ENCODE measurements at places on chromosomes 3 and 15.
A peak's percentile ranks its signal among the peaks of the same experiment; 100 is the strongest.

DNA sequence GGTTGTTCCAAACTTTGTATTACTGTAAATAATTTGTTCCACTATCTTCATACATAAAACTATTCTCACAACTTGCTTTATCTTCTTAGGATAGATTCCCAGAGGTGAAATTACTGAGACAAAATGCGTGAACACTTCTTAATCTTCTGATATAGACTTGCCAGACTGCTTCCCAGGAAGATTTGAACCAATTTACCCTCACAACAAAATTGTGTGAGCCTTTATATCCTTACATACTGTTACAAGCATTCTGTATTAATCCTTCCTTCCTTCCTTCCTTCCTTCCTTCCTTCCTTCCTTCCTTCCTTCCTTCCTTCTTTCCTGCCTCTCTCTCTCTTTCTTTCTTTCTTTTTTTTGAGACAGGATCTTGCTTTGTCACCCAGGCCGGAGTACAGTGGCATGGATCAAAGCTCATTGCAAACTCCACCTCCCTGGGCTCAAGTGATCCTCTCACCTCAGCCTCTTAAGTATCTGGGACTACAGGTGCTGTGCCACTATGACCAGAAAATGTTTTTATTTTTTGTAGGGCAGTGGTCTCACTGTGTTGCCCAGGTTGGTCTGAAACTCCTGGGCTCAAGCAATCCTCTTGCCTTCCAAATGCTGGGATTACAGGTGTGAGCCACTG lies 57.1 kb upstream of the SSR3 start:
- no peak for DNase-seq

GRCh38 chr3:64229903-64230302 lies 4.6 kb upstream of the PRICKLE2 start:
- DNase-seq, result no peak

DNA sequence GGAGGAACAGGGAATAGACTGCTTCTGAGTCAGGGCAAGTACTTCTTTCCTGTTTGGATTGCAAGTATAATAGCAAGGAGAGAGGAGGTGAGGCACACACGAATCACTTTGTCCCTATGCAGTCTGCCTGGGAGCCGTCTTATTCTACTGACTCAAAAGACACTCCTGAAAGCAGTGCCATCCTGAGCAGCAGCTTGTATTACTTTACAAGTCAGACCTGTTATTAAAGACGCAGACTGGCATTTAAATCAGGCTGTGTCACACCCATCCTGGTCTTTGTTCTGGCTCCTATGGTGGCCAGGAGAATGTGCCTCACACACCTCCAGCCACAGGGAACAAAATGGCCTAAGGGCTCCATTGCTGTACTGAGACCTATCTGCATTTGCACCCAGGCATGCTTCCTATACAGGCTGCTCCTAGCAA lies 17.9 kb upstream of the SQOR start:
- DNase-seq, result no peak

GRCh38 chr3:136380530-136380929 lies 130.4 kb downstream of the PCCB start:
- no peak for DNase-seq

DNA sequence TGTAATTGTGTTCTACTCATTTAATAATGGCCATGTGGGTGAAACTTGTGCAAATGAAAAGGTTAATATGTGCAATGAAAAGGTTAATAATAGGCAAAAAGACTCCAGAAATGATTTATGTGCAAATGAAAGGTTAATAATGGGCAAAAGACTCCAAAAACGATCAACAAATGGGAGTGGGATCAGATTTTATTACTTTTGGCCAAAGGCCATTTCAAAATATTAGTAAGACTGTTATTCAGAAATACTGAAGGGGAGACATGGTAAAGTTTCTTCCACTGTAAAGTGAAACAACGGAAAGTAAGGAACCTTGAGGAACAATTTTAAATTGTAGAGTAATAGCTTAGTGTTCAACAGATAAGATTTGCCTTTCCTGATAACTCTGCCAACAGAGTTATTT lies 40.7 kb downstream of the STARD9 start:
- DNase-seq, result no peak

DNA sequence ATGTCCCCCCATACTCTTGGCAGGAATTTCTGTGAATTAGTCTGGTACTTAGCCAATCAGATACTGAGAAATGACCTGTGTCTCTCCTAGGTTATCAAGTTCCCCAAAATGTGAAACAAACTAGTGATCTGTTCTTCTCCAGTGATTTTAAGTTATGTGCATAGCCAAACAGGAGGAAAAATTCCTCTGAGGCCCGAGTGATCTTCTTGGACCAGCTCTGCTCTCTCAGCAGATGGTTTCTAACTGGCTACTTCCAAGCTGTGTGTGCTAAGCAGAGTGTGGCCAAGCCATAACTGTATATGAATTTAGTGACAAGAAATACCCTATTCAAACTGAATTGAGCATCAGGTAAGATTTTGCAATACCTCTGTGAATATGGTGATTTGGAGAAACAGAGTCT lies 89.5 kb downstream of the GREM1 start:
- DNase-seq, result no peak

DNA sequence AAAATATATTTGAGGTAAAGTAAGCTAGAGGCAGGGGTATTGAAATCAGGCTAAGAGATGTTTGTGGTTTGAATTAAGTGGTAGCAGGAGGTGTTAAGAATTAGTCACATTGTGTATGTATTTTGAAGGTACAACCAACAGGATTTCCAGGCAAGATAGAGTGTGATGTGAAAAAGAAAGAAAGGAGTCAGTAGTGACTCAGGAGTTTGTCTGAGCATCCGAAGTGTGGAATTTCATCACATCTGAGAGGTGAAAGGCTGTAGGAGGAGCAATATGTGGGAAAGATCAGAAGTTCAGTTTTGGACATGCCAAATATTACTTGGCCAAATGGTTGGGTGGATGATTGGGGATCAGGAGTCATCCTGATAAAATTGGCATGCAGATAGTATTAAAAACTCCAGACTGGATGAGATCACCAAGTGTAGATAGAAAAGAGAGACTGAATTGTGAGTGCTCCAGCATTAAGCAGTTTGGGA lies 32.1 kb upstream of the EBLN2 start:
- no peak for DNase-seq

DNA sequence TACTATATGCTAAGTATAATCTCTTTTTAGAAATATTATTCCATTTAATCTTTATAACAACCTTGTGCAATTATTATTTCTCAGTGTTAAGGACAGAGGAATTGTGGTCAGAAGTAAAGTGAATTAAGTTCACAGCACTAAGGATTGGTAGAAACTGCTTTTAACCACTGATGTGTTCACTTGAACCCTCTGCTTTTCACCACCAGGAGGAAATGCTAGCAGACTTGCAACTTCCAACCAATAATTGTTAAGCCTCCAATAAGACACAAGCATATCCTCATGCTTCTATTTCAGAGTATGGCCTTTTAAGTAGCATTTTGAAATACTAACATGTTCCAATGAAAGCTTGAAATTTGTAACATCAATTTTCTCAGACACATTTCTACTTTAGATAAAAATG lies 527.4 kb downstream of the SI start:
- no peak for DNase-seq

- no peak for DNase-seq
Observed at GRCh38 chr3:72141264-72141663, 356.3 kb upstream of the PROK2 start.

DNA sequence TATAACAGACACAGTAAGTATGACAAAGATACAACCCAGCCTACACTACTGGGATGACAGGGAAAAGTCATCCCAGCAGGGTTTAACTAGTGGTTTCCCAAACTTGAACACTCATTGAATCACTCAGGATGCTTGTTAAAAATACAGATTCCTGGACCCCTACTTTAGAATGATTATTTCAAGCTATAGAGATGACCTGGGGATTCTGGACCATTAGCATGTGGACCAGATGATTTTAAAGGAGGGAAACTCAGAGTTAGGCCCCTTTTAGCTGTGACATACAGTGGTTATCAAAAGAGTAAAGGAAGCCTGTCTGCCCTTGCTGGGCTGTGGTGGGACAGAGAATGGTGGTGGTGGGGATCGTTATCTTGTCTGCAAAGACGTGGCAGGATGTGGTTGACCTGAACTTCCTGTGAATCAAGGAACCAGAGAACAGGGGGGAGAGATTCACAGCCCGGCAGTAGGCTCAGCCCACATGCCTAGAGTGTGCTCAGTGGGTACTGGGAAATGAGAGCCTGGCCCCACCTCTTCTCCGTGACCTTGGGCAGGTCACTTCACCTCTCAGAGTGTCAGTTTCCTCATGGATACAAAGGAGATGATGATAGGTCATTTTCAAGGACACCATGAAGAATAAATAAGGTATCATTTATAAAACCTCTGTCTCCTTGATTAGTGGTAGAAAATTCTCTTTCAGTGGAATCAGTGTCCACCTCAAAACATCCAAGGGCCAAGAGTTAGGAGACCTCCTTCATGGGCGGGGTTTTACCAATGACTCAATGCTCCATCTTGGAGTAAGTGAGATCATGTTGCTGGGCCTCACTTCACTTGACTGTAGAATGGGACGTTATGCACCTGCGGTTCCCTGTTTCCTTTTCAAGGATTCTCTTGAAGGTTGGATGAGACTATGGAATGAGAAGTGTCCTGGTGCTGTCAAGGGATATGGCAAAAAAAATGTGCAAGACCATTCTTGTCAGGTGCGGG lies 306.5 kb downstream of the RPLP1 start:
- DNase-seq, result peak; percentile 70

GRCh38 chr3:156483961-156484787 lies 70.7 kb downstream of the SSR3 start:
- peak; percentile 25 for DNase-seq

- no peak for DNase-seq
Observed at GRCh38 chr3:197501496-197501878, 54.3 kb downstream of the BDH1 start.

- no peak for DNase-seq
Observed at GRCh38 chr3:18988614-18989229, 159.6 kb upstream of the KCNH8 start.

DNA sequence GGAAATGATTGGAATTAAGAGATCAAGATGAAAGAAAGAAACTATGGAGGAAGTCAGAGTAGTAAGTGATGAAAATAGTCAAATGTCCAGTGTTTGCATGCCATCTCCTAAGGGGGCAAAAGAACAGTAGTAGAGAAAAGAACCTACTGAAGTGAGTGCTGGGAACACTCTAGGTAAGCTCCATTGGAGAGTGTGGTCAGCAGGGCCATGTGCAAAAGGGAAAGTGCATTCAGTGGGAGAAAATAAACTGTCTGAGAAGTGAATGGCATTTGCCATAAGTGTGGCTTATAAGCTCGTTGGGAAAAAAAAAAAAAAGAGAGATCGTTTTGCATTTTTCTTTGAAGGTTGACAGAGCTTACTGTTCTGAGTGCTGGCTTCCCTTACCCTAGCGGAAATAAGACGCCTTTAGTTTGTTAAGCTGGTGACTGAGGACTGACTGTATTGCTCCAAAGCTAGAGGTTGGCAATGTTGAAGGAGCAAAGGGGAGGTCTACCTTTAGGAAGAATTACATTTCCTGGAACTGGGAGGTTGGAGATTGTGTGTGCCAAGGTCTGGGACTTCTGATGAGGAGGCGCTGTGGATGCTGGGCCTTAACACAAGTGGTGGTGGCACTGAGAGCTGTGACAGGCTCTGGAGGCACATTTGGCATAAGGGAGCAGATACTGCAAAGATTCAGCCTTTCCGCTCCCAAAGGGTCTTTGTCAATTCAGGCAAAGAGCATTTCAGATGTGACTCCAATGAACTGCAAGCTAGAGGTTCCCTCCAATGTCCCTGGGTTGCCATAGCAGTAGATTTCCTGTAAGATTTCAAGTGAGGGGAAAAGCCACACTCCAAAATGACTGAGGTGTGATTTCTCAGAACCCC lies 287.8 kb upstream of the SATB1 start:
- no peak for DNase-seq

GRCh38 chr3:37598808-37599581 lies 262.7 kb upstream of the CTDSPL start:
- DNase-seq, result no peak

DNA sequence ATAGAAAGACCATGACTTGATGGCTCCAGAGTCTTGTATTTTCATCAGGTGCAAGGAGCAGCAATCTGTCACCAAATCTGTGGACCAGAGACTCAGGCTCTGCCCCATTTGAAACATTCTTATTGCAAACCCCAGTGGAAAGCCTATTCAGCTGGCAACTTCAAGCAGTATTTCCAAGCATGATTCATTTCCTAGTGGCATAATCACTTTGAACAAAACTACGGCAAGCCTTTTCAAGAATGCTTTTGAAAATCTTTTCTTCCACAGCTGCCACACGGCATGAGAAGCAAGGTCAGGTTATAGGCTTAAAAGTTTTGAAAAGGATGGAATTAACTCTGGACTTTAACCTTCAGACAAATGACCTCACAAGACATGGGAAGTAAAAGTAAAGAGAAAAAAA lies 122.0 kb upstream of the BFSP2 start:
- no peak for DNase-seq

GRCh38 chr15:55194256-55194655 lies 2.5 kb downstream of the RSL24D1 start:
- no peak for DNase-seq

- no peak for DNase-seq
Observed at GRCh38 chr15:38678281-38678680, 113.7 kb upstream of the RASGRP1 start.

DNA sequence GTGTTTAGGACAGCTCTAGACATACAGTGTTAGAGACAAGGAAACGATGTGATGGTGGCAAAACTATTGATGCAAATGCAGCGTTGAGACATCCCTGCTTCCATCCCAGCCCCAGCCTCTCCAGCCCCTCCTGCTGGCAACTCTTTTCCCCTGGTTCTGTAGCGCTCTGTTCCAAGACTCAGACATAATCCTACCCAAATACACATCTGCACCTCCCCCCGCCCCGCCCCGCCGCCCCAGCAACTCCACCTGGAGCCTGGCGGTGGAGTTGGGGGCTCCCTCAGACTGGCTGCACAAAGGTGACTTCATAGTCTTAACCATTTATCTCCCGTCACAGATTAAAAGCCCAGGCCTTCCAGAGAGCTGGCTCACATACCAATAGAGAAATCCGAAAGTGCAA lies 7.2 kb upstream of the SEC22A start:
- DNase-seq, result no peak

DNA sequence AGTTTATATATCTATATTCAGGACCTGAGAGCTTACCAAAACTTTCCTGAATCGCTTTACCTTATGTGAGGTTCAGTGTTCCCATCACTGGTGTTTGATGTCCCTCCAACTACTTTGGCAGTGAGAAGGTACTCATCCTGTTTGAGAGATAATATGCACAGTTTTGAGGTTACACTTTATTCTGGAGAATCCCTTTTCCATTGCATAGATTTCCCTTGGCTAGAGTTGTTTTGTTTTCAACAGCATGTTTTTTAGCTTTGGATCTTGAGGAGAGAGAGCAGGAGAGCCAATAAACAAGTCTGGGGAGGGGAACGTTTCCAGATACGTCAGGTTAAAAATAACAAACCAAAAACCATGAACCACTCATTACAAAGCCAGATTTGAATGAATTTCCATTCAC lies 33.6 kb downstream of the CD200 start:
- no peak for DNase-seq

DNA sequence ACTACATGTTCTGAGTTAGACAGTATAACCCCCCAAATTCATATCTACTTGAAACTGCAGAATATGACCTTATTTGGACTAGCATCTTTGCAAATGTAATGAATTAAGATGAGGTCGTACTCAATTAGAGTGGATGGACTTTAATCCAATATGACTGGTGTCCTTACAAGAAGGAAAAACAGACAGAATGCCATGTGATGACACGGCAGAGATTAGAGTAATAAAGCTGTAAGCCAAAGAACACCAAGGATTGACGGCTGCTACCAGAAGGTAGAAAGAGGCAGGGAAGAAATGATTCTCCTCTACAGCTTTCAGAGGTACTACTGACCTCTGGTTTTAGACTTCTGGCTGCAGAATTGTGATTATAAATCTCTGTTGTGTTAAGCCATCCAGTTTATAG lies 30.3 kb downstream of the GALK2 start:
- DNase-seq, result no peak

Measured in stimulated activated CD8-positive, alpha-beta memory T cell treated with anti-CD3 and anti-CD28 coated beads, Interleukin-15, amount 100 ng/mL, for 4 hours (primary cell).